HFF-Myc (cell line): ENCODE measurements at places on chromosomes 3 and 15.
A peak's percentile ranks its signal among the peaks of the same experiment; 100 is the strongest.

GRCh38 chr15:67746450-67746849 is 78.9 kb upstream of the SKOR1 start:
- DNase-seq, result no peak

DNA sequence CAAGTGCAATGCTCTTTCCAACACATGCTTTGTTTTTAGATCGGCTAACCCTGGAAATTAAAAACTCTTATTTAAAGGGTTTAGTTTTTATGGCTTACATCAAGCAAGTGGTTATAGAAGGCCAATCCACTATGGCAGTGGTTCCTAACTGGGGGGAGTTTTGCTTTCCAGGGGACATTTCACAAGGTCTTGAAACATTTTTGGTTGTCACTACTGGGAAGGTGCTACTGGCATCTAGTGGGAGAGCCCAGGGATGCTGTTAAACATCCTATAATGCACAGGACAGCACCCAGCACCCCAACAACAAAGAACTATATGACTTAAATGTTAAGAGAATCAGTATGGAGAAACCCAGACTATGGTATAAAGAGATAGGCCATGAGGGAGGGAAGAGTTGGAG is 439.0 kb downstream of the NTRK3 start:
- DNase-seq, result no peak

DNA sequence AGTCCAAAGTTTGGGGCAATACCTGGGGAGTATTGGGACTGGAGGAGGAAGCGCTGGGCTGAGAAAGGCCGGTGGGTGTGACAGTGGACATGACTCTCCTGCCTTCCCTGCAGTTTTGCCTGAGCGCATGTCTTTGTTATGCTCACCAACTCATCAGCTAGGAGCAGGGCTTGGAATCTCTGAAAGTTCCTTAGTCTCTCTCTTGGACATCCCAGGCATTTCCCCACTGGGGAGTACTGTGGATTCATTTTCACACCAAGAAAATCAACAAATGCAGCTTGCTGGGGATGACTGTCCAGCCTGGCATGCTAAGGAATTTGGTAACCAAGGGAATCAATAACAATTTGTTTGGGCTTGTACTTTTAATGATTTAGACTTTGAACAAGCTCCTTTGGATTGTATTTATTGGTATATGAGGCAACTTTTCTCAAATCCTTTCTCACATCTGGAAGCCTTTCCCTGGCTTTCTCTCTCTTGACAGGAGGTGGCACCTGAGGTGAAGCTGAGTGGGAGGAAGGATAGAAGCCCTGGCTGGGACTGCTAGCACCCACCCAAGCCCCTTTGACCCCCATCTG is 48.5 kb upstream of the CHST2 start:
- DNase-seq, result peak; percentile 26

- peak; percentile 16 for DNase-seq
These were observed 324.7 kb upstream of the RARB start for GRCh38 chr3:25103391-25103790.

GRCh38 chr3:100779480-100779879 is 70.2 kb downstream of the TFG start:
- DNase-seq, result no peak

DNA sequence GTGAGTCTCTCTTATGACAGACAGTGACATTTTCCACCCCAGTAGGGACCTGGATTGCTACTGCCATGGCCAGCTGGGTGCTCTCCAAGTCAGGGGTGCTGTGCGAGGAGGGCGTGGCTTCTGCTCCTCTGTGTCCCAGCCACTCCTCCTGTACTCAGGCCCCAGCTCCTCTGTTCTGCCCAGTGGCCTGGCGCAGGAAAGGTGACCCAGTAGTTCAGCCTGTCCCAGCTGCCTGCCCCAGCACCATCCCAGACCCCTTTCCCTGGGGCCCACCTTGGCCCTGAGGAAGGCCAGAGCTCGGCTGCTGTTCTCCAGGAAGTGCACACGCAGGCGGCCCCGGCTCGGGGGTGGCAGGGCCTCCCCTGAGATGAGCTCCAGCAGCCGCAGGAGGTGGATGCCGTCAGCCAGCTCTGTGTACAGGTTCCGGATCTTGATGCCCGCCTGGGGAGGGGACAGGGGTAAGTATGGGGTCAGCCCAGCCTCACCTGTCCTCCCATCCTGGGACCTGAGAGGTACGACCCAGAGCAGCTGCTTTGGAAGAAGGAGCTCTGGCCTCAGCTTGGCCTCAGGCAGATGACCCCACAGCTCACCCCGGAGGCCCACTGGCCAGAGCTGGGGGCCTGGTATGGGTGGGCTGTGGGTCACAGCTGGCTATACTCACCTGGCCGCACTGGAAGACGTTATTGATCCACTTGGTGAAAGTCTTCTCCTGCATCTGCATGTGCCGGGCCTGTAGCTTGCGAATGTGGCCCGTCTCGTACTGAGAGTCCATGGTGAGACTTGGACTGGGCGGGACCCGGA is 1.0 kb downstream of the SPTBN5 start:
- DNase-seq, result no peak

- no peak for DNase-seq
These were observed 78.6 kb downstream of the WDR49 start for GRCh38 chr3:167575000-167575600.

- peak; percentile 89 for DNase-seq
These were observed 22.6 kb downstream of the RARRES1 start for GRCh38 chr3:158709666-158710083.

DNA sequence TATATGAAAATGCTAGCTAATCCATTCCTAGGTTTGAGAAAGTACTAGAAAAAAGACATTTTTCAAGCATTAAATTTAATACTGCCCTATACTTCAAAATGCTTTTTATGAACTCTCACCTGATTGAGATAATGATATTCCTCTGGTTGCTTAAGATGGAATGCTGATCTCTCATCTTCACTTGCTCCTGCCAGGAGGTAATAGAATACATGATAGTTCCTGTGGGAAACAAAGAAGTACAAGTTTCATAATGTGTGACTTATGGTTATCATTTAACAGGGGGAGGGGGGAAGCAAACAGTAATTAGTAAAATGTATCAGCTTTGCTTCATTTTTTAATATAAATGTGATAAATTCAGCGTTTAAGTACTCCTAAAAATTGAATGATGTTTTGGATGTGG is 97.2 kb downstream of the MYO9A start:
- DNase-seq, result no peak

GRCh38 chr3:144521131-144521530 is 549.5 kb downstream of the DIPK2A start:
- no peak for DNase-seq

DNA sequence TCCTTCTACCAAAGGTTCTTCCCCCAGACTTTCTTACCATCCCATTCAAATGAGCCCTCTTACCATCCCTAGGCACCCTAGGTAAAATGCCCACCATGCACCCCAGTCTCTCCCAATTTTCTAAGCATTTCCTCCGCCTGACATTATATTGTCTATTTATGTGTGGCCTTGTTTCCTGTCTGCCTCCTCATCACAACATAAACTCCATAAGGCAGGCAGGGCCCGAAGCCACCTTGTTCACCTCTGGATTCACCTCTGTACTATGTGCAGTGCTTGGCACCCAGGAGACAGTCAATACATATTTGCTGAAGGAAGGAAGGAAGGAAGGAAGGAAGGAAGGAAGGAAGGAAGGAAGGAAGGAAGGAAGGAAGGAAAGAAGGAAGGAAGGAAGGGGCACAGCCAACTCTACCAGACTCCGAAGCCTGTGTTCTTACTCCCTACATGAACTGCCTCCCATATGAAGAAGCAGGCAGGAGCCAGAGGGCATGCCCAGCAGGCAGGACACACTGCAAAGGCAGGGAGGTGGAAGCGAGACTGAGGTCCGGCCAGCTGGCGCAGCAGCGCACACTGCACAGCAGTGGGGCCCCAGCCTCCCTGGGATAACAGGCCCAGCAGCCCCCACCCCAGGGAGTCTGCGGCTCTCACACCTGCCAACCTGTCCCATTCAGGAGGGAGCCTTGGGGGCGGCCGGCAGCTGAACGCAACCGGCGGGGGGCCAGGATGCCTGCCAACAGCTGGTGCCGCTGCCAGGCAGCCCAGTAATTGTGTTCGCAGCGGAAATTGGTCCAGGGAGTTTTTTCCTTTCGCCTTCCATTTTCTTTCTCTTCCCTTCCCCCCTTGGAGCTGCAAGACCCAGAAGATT is 106.0 kb upstream of the LINGO1 start:
- no peak for DNase-seq

GRCh38 chr15:38084289-38084688 is 149.8 kb downstream of the TMCO5A start:
- no peak for DNase-seq

DNA sequence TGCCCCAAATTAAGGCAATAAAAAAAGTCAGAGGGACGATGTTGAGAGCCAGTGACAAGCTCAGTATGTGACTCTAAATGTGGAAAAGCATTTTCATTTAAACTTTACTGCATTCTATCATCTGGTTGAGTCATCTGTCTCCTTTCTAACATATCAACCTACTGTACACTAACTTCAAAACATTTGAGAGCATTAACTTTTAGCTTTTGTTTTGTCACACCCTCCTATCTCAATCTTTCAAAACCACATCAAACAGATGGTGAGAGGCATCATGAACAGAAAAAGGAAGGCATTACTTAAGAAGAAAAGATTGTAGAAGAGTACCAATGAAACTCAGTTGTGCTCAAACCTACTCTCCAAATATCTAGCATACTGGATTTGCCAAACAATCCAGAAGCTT is 4.8 kb downstream of the LRRC58 start:
- no peak for DNase-seq

- DNase-seq, result no peak
These were observed 17.2 kb downstream of the CASR start for GRCh38 chr3:122200661-122201060.

GRCh38 chr3:114685161-114685560 is 391.3 kb downstream of the TIGIT start:
- DNase-seq, result no peak

- no peak for DNase-seq
These were observed 581.9 kb upstream of the ZNF717 start for GRCh38 chr3:76367281-76367680.

GRCh38 chr3:77468626-77469020 is 428.7 kb downstream of the ROBO2 start:
- no peak for DNase-seq

- DNase-seq, result no peak
These were observed 9.9 kb downstream of the MB21D2 start for GRCh38 chr3:192907784-192908183.

DNA sequence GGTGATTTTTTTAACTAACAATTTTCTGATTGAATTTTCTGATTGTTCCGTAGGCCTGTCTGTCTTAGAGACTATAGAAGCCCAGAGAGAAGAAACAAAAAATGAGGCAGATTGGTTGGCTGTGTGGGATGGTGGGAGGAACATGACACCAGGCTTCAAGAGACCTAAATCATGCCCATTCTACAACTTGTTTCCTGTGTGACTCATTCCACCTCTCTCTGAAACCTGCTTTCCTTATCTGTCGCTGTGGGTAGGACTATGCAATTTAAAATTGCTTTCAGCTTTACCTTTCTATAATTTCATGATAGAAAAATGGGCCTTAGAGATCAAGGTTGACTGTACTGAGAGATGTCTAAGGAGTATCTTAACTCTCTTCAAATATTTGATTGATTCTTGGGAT is 44.5 kb downstream of the OXNAD1 start:
- DNase-seq, result peak; percentile 31
